HFFc6 (cell line): ENCODE measurements at places on chromosomes 3 and 15.

GRCh38 chr3:184171562-184171961 lies 3.1 kb upstream of the AP2M1 start:
- peak; percentile 58 for DNase-seq

DNA sequence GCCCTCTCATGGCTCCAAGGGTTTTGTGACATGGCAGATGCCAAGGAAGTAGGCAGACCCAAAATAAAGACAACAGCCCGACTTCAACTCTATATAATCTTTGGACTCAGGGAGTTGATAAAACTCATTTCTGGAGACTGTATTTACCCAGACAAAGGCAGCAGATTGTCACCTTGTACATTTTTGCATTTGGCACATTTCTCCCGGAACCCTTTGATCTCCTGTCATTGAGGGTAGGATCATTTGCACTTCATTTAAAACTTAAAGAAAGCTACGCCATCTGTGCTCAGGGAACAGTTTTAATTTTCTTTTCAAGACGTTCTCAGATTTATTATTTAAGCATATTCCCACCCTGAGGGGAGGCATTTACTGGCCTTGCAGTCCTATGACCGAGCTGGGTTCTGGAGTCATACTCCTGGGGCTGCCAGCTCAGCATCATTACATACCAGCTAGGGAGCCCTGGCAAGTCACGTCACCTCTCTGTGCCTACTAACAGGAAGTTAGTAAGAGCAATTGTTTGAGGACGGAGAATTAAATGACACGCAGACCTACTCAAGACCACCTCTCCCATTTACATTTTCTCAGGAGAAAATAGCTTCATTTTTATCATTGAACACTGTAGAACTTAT lies 5.9 kb downstream of the CDCP1 start:
- DNase-seq = peak; percentile 56

- peak; percentile 41 for DNase-seq
These were observed 149.9 kb downstream of the NEK10 start for GRCh38 chr3:27219127-27219845.

GRCh38 chr3:52983828-52984227 lies 62.0 kb downstream of the SFMBT1 start:
- DNase-seq = no peak

DNA sequence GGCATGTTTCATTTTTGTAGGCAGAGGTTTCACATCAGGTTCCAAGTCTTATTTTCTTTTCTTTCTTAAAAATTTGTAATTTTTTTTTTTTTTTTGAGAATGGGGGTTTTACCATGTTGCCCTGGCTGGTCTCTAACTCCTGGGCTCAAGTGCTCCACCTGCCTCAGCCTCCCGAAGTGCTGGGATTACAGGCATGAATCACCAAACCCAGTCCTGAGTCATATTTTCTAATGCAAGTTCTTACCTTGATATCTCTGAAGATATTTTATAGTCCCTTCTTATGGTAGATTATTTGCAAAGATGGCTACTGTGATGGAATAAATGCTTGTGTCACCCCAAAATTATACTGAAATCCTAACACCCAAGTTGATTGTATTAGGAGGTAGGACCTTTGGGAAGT lies 63.8 kb downstream of the SLC9A9 start:
- no peak for DNase-seq
